Glutamatergic neuron (in vitro differentiated cells): ENCODE measurements at places on chromosomes 16 and 17.

DNA sequence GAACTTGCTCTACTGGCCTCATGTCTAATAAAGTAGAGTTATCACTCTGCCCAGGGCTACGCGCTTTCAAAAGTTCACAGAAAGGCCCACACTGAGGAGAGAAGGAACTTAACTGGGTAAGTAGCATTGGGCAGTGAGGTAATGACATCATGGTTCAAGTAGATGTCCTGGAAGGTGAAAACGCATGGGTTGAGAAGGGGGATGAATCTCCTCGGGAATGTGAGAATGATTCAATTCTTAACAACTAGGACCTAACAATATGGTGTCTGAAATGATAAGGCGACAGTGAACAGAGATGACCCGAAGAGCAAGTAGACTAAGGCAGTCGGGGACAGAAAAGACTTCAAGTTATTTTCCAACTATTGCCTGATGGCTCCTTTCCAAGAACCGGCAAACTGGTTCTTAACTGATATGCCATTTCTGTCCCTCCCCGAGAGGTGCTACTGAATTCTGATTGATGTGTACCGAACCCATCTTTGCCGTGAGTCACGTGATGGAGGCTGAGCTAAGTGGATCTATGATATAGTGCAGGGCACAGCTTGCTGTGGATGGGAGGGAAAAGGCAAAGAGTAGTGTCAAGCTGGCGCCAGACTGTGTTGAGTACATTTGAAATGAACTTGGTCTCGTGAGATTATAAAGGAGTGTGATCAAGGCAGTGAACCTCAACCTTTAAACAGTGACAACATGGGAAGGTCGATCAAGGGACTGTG is 44.1 kb downstream of the MARCHF10 start:
- H3K36me3 ChIP-seq, result peaks cover 6% of the 10 kb centered on the region
- no peak overlapping the region for H3K27ac ChIP-seq
- DNase-seq, result no peak

DNA sequence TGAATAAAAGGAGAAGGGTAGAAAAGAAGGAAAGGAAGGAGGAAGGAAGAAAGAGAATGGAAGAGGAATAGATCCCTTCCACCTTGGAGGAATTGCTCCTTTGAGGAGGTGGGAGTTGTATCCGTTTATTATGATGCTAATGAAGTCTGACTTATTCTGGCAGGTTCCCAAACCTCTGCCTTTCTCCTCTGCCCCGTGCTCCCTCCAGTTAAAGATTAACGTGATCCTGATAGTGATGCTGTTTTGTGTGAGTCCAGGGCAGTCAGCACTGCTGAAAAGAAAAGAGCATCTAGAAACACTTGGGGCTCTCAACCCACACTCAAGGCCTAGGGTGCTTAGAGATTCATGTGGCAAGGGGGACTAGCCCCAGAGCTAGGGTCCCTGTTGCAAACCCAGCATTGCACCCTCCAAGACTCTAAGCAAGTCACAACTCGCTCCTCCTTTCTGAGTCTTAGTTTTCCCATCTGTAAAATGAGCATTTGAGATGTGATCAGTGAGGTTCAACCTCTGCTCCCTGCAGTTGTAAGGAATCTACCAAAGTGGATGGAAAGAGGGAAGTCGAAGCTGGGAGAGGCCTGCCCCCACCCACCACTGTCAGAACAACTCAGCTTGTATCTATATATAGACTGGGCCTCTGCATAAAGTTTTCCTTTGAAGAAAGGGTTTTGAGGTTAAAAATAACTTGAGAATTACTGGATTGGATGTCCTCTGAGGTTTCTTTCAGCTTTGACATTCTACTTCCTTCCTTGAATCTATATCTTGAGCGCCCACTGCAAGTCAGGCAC is 46.9 kb upstream of the TMEM132E start:
- H3K27ac ChIP-seq, result no peak overlapping the region
- no peak for DNase-seq
- H3K4me3 ChIP-seq, result no peak overlapping the region
- H3K27me3 ChIP-seq, result peaks cover 3% of the 10 kb centered on the region

GRCh38 chr16:3012828-3013420 is at the start of gene CLDN9:
CLDN9 (plus strand) TSS chr16:3012923; CDS start chr16:3013363, 440 bp downstream.
- no peak within 1 kb of the TSS for H3K4me3 ChIP-seq
- peak; percentile 40 for DNase-seq
- no peaks in the 10 kb centered on the region for H3K36me3 ChIP-seq
- H3K27ac ChIP-seq, result no peak within 1 kb of the TSS
- H3K4me1 ChIP-seq, result peaks cover 2% of the 10 kb centered on the region

DNA sequence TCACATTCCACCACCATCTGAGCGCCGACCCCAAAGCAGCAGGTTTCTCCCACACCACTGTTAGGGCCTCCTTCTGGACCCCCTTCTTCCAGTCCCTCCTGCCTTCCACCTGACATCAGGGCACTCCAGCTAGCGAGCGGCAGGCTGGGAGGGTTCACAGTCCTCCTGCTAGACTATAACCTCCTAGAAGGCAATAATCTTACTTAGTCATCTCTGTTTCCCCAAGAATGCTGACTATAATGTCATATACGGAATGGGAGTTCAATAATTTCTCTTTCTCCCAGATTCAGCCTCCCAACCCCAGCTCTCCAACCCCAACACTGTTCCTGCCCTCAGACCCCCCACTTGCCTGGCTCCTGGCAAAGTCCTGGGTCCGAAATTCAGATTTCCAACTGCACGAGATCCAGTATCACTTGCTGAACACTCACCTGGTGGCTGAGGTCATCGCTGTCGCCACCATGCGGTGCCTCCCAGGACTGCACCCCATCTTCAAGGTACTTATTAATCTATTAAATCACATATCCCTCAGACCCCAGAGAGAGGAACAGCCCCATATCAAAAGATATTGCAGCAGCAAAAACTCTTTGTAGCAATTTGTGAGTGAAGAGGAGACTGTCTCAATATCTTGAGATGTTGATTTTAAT is 5.6 kb downstream of the ALOX12 start:
- peak; percentile 64 for DNase-seq
- H3K4me1 ChIP-seq, result no peaks in the 10 kb centered on the region
- H3K36me3 ChIP-seq, result peaks cover 16% of the 10 kb centered on the region
- H3K27ac ChIP-seq, result no peak overlapping the region

DNA sequence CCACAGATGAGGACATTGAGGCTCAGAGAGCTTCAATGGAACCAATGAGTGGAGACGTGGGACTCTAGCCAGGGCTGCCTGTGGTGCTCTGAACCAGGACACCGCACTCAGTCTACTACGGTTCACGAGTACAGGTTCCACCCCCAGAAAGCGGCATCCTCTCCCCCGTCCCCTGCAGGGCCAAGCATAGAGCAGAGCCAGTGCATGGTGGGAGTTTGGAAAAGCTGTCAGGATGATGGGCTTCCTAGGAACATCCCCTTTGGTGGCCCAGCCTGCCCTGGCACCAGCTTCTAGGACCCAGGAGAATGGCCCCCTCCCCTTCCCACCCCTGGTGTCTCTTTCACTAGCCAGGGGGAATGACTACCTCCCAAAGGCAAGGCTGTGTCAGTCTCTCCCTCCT is 8.4 kb downstream of the ZNF319 start:
- no peaks in the 10 kb centered on the region for H3K27me3 ChIP-seq
- H3K4me1 ChIP-seq, result peaks cover 3% of the 10 kb centered on the region
- peaks cover under 1% of the 10 kb centered on the region for H3K36me3 ChIP-seq
- DNase-seq, result peak; percentile 8

- H3K36me3 ChIP-seq, result peaks cover 6% of the 10 kb centered on the region
- H3K27me3 ChIP-seq, result peaks cover 8% of the 10 kb centered on the region
- no peak overlapping the region for H3K4me3 ChIP-seq
These were observed 3.4 kb upstream of the SSH2 start for GRCh38 chr17:29933379-29933778.

- H3K27me3 ChIP-seq, result peaks cover 5% of the 10 kb centered on the region
- no peaks in the 10 kb centered on the region for H3K36me3 ChIP-seq
- no peaks in the 10 kb centered on the region for H3K4me1 ChIP-seq
- no peak overlapping the region for H3K4me3 ChIP-seq
These were observed 3.3 kb downstream of the ABI3 start for GRCh38 chr17:49213847-49214246.

GRCh38 chr16:85821390-85822135 is 22.1 kb downstream of the COX4I1 start:
- H3K4me1 ChIP-seq, result peaks cover 7% of the 10 kb centered on the region
- peaks cover 4% of the 10 kb centered on the region for H3K27me3 ChIP-seq
- DNase-seq, result peak; percentile 87
- H3K36me3 ChIP-seq, result no peaks in the 10 kb centered on the region

DNA sequence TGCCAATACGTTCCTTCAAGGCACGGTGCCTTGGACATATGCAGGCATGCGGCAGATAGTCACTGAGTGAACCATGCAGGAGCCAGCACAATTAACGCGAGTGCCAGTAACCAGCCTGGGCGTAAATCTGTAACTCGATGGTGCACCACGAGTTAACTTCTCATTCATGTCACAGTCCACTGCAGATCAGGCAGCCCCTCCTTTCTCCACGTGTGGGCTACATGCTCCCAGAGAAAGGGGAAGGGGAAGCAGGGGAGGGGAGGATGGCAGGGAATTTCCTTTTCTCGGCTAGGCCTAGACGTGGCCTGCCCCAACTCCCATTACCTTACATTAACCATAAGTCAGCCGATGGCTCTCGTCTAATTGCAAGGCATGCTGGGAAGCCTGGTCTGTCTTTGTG is 287.9 kb downstream of the CPPED1 start:
- no peak overlapping the region for H3K4me3 ChIP-seq
- peak overlapping the region; percentile 33 for H3K27ac ChIP-seq
- no peak for DNase-seq
- peaks cover 28% of the 10 kb centered on the region for H3K4me1 ChIP-seq
